GM04504 (cell line): ENCODE measurements at places on chromosomes 1 and 21.

GRCh38 chr1:192557841-192558595 is 17.6 kb upstream of the RGS1 start:
- no peak for DNase-seq

- no peak for DNase-seq
These were observed 16.4 kb upstream of the RAB29 start for GRCh38 chr1:205791568-205792180.

DNA sequence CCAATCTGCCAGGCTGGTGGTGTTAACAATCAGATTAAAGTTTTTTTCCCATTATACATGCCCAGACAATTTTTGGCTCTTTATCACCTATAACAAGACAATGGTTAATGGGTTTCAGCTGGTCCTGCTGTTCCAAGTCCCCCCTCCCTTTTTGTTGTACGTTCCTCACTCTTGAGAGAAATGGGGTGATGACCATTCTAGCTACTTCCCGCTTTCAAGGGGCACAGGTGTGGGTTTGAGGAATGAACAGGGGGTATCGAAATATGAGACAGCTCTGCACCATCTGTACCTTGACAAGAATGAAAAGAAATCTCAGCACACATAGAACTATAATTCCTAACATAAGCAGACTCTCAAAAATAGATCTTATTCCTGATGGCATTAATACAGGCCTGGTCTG is 326.8 kb downstream of the PTPRU start:
- DNase-seq = no peak

DNA sequence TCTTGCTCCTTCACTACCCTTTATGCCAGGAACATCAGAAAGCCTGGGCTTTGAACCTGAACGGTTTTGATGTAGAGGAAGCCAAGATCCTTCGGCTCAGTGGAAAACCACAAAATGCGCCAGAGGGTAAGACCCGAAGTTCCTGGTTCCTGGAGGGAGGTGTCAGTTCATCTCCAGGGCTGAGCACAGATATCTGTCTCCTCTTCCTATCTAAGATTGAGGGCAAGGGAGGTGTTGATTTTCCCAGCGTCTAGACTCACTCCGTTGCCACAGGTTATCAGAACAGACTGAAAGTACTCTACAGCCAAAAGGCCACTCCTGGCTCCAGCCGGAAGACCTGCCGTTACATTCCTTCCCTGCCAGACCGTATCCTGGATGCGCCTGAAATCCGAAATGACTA is 915 bp downstream of the CDC20 start:
- DNase-seq = no peak

DNA sequence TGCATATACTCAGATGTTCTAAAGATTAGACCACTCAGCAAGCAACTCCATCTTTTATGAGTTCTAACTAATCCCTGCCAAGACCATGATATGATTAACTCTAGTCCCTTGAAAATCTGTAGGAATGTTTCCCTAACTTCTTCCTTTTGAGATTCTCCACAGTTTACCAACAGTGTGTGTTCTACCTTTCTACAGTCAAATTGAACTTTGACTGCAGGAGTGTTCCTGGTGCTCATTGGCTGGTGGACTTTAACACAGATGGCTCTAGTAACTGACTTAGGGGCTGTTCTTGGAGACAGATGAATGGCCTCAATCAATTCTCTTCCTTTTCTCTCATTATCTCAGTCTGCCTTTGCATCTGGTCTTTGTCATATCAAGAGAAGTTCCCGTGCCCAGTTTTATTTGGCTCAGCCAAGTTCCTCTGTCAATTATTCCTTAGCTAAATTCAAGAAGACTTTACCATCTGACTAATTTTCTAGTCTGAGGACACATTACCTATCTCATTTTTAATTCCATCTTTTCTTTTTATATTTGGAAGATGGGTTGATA is 643.9 kb upstream of the CAMK1G start:
- DNase-seq = no peak

GRCh38 chr1:104780470-104781078 is 1030.9 kb downstream of the AMY1C start:
- DNase-seq = peak; percentile 0

DNA sequence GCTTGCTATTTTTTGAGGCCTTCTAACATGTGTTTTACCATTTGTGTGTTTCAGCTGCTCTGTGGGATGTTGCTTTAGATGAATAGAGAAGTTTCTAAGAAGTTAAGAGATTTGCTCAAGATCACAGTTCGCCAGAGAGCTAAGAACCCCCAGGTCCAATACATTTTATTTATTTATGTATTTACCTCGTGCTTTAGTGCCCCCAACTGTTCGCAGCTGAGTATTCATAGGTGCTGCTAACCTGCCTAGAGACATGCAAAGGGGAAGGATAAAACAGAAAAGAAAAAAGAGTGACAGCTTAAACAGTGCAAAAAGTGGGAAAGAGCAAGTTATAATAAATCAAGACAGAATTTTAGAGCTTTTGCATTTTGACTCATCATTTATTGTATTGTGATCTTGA is 31.1 kb downstream of the NFYC start:
- no peak for DNase-seq

- no peak for DNase-seq
These were observed 44.9 kb downstream of the HHAT start for GRCh38 chr1:210373628-210373877.

DNA sequence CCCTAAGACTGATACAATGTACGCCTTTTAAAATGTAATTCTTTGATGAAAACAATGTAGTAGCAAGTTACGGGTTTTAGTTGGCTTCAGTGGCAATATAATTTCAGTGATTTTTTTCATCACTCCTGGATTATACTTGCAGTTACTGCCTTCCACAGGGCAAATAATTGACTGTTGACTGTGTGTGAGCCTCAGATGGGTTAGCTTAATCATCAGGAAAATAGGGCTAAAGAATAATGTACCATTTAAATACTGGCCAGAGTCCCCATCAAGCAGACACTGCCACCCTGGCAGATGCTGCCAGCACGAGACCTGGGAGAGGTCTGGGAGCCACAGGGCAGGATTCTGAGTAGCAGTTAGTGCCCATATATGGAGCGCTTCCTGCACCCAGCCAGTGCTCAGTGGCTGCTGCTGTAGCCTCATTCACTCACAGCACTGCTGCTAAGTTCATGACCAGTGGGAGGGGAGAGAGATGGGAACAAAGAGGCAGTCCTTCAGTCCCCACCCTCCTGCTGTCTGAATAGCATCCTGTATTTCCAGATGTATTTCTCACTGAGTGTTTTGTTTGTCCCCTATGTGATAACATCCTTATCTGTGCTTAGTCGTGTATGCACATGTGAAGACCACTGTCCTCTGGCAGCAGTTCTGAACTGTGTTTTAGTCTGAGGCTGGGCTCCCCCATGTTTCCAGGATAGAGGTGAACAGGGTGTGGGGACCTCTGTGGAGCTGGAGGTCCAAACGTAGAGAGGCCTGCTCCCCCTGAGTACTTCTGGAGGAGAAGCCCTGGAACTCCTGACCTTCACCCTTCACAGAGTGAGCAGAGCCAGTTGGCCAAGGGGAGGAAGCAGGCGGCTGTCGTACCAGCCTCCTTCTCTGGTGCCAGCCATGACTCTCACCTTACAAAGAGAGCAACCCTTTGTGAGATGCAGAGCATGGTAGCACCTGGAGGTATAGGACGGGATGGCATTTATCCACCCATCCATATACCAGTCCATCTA is 80.4 kb downstream of the ADARB1 start:
- peak; percentile 45 for DNase-seq

DNA sequence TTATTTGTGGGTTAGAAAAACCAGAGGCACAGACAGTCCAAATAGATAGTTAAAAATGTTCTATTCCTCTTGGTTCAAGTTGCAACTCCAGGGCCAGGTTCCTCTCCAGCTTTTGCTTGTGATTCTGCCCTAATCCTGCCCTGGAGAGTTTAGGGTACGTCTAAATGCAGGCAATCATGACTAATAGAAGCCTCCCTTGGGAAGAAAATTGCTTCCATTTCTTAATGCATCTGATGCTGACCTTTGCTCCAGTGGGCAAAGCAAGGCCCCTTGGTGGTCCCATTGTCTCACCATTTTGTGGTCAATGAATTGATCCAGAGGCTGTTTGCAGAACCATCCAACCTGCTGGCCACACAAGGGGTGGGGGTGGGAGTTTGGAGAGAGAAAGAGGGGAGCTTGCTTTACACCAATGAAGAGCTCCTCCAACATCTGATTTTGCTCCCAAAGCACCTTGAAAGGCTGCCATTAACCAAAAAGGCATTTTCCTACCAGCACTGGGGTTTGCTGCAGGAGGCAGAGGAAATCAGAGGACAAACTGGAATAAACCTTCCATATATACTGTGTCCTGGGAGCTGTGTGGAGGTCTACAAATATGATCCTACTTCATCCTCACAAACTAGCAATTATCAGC is 31.3 kb downstream of the C8B start:
- peak; percentile 70 for DNase-seq

DNA sequence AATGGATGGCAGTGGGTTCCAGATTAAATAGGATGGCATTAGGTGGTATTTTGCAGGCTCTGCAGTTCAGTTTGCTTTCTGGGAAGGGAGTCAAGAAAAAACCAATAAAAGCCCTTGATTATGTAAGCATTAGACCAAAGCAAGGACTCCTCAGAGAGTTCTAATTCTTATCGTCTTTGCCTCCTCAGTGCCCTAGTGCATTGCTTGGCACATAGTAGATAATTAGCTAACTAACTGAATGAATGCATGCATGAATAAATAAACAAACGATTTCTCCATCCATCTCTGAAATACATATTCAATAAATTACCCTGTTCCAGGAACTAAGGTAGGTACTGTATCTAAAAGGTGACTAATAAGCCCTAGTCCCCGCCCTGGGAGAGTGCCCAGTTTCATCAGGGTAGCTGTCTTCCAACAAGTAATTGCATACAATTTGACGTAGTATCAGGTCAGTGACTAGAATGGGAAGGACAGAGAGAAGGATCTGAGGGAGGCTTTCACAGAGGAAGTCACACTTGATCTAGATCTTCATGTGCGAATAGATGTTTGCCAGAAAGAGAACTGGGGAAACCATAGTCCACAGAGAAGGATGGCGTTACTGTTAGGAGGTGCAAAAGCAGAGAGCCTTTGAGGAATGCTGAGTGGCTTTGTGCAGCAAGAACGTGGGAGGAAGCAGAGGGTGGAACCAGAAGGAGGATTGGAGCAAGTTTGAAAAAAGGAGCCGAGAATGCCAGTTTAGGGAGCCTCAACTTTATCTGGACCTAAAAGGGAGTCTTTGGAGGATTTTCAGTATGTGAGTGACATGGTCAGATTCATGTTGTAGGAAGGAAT is 111.4 kb downstream of the TBX19 start:
- DNase-seq = no peak

GRCh38 chr1:236494586-236495466 is 29.0 kb upstream of the LGALS8 start:
- DNase-seq = no peak

DNA sequence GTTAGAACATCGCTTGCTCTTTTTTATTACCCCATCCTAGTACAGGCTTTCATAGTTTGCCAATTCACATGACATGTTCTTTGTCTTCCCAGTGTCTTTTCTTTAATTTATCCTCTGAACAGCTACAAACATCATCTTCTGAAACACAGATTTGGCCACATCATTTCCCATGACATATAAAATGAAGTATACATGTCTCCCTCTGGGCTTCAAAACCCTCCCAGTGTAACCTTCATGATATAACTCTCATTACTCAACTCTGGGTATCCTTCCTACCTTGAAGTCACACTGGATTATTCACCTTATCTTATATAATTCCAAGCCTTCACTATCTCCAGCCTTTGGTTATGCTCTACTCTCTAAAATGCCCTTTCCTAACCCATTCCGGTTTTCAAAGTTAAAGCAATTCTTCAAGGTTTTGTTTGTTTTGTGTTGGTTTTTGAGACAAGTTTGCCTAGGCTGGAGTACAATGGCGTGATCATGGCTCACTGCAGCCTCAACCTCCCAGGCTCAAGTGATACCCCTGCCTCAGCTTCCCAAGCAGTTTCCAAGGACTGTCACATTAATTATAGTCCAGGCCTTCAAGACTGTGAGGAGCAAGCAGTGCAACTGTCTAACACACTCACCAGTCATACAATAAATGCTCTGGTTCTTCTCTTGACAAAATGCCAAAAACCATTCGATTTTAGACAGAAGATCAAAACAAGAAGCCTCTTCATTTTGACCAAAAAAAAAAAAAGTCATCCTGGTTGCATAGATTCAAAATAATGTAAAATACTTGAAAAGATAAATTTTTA is 5.8 kb downstream of the RGS1 start:
- no peak for DNase-seq

DNA sequence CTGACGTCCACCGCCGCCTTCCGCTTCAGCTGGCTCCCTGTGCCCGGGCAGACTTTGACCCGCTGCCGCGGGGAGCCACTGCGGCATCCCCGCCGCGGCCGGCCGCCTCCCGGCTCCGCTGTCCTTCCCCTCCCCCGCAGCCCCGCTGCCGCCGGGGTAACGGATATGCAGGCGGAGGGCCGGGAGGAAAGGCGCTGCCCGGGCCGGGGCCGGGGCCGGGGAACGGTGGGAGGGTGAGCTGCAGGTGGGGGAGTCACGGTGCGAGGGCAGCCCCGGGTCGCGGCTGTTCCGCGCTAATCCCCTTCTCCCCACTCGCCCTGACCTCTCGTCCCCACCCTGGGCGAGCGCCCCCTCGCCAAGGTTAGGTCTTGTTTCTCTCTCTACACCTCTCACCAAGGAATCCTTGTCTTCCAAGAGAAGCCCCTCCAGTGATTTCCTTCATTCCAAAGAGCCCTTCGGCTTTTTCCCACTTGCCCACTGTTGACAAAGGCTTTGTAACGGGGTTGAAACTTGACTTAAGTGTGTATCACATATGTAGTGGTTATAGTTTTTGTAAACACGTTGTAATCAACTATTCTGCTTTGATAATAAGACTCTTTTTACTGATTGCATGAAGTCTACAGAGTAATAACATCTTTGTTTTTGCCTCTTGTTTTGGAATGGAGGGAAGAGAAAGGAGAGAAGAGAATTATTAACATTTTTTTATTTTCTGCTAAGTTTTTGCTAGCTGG is 669 bp downstream of the XPR1 start:
- no peak for DNase-seq

GRCh38 chr1:12165342-12165741 is 1.4 kb upstream of the TNFRSF1B start:
- no peak for DNase-seq

DNA sequence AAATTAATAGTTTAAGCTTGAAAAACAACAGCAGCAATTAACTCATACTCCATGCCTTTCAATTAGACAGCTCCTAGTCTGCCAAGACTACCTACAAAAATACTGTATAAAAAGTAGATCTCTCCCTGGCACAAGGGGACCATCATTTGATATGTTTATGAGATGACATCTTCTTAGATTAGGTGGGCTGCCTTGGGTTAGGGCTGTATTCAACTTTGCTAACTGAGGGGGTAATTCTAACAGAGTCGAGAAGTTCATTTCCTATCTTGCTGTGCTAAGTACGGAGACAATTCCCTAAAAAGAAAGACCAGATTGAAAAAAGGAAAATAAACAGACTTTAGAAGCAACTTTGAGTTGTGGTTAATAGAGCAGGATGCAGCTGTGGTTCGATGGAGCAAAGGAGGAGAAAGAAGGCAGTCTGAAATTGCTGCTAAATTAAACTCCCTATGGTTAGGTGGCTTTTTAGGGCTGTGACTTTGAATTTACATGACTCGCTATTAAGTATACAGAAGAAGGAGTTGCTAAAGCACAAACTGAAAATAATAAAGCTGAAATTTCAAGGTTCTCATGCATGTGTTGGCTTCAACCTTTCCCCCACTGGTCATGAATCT is 75.4 kb downstream of the CDC7 start:
- no peak for DNase-seq
